ENCODE measurements at places on chromosomes 2 and 18. TPM values are rescaled to one million over a fixed set of nuclear protein-coding genes. Genes with fewer than 3 reads are reported as not detected.

RUFY4 gene
- not detected for total RNA-seq

CUL3 gene
- 112 TPM for total RNA-seq

ABCG8 gene
- total RNA-seq: not detected

PAX8 gene
- 0.13 TPM for total RNA-seq

SP5 gene
- not detected for total RNA-seq

UGT1A4 gene
- not detected for total RNA-seq

GPR35 gene
- total RNA-seq: 0.13 TPM
